ENCODE measurements at places on chromosomes 2 and 18. TPM values are rescaled to one million over a fixed set of nuclear protein-coding genes. Genes with fewer than 3 reads are reported as not detected.
A peak's percentile ranks its signal among the peaks of the same experiment; 100 is the strongest.

SUMO1 gene
- total RNA-seq = 101 TPM

IL1R2 gene
- total RNA-seq = 0.52 TPM

EN1 gene
- not detected for total RNA-seq

SERPINB3 gene
- not detected for total RNA-seq

EGR4 gene
- total RNA-seq = not detected

ALPP gene
- total RNA-seq = not detected

C2orf68 gene
- 46.1 TPM for total RNA-seq

XIRP2 gene
- not detected for total RNA-seq

PID1 gene
- not detected for total RNA-seq

CHN1 gene
- 1.2 TPM for total RNA-seq

GRCh38 chr2:237120916-237121315 lies 35.2 kb downstream of the COPS8 start:
- DNase-seq = no peak

- no peak for DNase-seq
These were observed 49.3 kb downstream of the TNS1 start for GRCh38 chr2:217953531-217953932.

- DNase-seq = no peak
These were observed 92.7 kb downstream of the ALPK2 start for GRCh38 chr18:58536202-58536516.

DNA sequence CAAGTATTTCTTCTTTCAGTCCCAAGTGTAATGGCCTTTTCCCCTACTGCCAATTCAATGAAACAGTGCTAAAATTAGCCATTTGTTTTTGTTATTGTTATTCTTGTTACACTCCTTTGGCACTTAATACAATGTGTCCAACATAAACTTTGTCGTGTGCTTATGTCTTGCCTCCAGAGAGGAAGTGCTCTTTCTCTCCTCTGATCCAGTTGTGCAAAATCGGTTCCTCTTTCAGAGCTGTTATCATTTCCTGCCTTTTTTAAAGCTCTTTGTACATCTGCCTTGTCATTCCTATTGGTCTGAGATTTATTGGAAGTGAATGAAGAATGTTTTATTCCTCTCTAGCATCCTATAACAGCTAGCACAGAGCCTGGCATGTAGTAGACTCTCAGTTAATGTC lies 623.2 kb upstream of the ID2 start:
- no peak for DNase-seq

DNA sequence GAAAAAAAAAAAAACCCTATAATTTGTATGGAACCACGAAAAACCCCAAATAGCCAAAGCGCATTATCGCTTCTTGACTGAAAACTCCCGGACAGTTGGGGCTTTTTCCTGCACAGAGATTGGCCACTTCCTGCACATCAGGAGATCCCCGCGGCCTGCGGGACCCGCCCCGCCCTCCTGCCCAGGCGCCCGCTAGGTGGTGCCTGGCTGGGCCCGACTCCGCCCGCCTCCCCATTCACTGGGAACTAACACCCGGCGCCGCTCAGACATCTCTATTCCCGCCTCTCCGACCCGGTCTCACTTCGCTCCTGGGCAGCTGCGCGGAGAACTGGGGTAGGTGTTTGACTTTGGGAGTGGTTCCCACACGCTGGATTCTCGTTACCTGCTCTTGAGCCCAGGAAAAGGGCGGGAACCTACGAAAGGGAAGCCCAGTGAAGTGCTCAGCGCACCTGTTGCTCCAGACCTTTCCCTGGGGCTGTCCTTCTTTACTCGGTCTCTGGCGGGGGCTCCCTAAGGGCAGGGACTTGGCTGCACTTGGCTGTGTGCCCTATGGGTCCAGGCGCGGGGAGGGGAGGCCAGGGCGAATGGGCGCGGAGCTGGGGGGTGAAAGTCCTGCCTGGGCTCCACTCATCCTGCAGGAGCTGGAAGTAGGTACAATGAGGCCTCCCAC lies at the start of gene HMSD:
Gene HMSD, plus strand, starts transcription at position 234 of the 670 bp plus-strand sequence. CDS start 4,155 bp downstream, outside the sequence.
- peak; percentile 55 for DNase-seq

GRCh38 chr2:10136101-10136934 lies 13.8 kb downstream of the RRM2 start:
- no peak for DNase-seq

DNA sequence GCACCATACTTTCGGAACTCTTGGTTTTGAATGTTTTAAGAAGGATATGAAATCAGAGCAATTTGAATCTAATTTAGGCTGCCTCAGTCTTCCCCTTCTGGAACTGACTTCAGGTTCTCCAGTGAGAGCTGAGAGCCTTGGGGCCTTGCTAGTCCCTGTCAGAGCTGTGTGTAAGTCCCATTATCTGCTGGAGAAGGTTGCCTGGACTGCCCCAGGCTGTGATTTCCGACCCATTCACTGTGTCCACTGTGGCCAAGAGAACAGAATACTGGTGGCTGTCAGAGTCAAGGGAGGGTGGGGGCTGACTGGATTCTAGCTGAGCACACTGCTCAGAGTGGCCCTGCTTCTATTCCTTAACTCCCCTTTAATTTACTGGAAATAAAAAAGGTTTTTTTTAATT lies 278.0 kb downstream of the KCNS3 start:
- DNase-seq = no peak

DNA sequence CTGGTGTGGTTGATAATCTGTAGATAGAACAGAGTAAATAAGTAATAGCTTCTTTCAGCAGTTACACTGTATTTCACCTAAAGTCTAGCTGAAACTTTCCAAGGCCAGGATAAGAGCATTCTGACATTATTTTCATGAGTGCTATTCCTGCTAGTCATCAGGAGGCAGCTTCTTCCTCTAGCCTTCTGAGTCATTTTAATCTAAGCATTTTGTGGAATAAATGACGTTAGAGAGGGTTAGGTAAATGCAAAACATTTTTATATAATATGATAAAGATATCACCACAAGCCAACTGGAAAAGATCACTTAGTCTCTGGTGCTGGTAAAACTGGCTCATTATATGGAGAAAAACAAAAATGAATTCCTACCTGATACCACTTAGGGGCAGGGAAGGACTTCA lies 138.5 kb downstream of the MEP1B start:
- no peak for DNase-seq

DNA sequence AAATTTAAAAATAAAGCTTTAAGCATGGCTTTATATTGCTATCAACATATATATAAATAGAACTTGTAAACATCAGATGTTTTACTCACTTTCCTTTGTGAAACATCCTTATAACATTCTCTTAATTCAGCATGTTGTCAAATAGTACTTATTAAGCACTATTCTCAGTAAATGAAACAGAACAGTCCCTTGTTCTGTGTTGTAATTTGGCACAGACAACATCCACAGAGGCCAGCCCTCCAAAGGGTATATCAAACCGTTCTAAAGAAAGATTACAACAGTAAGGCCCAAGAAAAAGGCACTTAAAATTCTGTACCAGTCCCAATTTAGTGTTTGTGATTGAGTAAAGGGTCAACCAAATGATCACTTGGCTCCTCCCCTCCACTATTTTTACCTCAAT lies 46.0 kb downstream of the GAREM1 start:
- DNase-seq = no peak

DNA sequence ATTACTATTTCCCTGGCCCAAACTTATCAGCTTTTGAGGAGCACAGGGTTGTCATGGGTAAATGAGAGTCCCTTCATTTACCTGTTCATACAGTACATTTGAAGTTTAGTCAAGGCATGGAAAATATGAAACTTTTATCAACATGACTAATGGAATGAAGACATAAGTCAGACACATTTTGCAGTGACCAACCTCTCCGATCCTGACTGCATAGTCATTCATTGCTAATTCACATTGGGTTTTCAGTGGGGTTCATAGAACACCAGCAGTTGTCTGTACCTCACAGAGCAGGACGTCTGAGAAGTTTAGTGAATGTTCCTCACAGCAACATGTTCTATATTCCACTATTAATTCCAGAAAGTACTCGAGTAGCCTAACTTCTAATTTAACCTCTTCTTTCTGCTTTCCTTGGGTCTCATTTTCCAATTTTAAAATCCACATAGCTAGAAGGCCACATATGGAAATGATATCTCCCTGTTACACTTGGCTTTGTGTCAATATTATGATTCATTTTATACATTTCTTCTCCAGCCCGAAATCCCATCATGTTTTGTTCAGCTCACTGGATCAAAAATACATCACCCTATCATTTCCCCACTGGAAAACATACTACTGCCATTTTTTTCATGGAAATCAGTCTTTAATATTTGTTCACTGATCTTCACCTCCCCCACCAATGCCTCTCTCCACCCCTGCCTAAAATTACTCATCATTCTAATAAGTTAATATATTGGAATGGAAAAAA lies 65.9 kb downstream of the CDH20 start:
- no peak for DNase-seq

DNA sequence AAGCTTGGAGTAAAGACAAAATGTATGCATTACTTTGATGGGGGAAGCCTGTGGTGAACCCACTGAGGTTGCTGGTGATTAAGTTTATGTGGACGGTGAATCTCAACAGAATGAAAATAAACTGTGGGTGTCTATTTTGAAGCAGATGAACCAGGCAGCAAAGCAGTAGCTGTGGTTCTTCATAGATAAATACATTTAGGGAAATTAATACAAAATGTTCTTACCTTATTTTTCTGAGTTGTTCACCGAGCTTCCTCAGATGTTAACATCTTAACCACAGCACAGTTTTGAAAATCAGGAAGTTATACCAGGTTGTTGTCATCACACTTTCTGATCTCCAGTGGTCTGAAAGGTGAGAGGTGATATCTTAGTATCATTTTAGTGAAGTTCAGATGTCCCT lies 53.9 kb downstream of the NCK2 start:
- peak; percentile 56 for DNase-seq

DNA sequence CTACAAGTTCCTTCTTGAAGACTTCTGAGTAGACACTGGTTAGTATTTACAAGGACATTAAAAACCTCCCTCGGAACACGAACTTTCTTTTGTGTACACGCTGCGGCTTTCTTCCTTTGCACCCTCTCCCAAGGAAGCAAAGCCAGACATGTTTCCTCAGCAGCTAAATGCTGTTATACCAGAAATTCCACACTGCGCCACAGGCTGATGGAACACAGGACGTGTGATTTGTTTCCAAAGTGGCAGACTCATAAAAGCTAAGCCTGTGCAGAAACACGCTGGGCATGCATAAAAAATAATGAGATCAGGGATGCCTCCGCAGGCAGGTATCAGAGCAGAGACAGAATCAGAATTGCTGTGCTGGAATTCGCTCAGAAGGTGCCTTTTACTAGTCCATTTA lies 73.0 kb upstream of the RGPD5 start:
- DNase-seq = no peak

DNA sequence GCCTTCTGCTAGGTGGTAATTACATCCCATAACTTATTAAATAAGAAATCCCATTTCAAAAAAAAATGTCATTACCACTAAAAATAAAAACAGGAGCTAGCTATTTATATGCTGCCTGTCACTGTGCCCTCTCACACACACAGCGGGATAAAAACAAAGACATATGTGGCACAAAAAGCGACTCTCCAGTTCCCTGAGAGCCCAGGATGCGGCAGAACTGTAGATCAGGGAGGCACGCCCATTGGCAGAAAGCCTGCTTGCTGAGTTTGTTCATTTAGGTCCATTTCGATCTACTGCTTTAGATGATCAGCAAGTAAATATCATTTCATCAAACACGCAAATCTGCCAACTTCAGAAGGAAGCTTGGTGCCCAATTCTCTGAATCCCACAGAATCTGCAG lies 124.4 kb downstream of the TMEM163 start:
- no peak for DNase-seq

GRCh38 chr2:181970160-181970794 lies 15.4 kb upstream of the PPP1R1C start:
- DNase-seq = no peak

GRCh38 chr18:43396266-43396665 lies 119.0 kb upstream of the SYT4 start:
- DNase-seq = no peak

DNA sequence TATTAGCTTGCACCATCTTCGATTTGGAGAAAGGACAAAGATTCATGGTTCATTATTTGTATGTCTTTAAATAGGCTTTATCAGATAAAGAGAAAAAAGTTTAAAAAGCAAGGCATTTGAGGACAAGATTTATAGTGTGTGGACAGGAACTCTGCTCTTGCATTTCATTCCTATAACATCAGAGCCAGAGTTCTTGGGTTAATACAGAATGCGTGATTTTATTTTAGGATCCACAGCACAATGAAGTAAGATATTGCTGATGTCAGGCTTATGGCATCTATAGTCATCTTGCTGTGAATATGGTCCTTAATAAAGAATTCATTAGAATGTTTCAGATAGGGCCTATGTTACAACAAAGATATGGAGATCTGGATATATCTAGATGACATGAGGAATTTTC lies 19.7 kb downstream of the RASGRP3 start:
- no peak for DNase-seq

All from activated CD4-positive, alpha-beta T cell treated with anti-CD3 and anti-CD28 coated beads, Interleukin-2, amount 10 ng/mL, durations not matched to agents 7 days and 5 days (primary cell).